ENCODE measurements at places on chromosomes 1 and 21. TPM values are rescaled to one million over a fixed set of nuclear protein-coding genes. Genes with fewer than 3 reads are reported as not detected.

The CR1L gene
- not detected for total RNA-seq

The IL10 gene
- total RNA-seq, result 0.54 TPM

The C1orf87 gene
- total RNA-seq, result not detected

The RGS13 gene
- total RNA-seq, result not detected

The CCDC30 gene
- total RNA-seq, result 1.9 TPM

The CCDC181 gene
- total RNA-seq, result 0.65 TPM

The ERICH3 gene
- not detected for total RNA-seq

The LHX8 gene
- total RNA-seq, result not detected

The GCSAML gene
- 0.05 TPM for total RNA-seq

The GLMN gene
- total RNA-seq, result 5.4 TPM

The RIMS3 gene
- total RNA-seq, result 1.6 TPM

The OR10J1 gene
- total RNA-seq, result not detected

The ECM1 gene
- 24.1 TPM for total RNA-seq

The HPCAL4 gene
- total RNA-seq, result 2.5 TPM

The PRRC2C gene
- total RNA-seq, result 45.7 TPM

The VWA1 gene
- total RNA-seq, result 20.5 TPM

The DCAF8 gene
- 142 TPM for total RNA-seq

The TNFRSF14 gene
- total RNA-seq, result 15.7 TPM

The CLCNKB gene
- 2.2 TPM for total RNA-seq

The CYP4X1 gene
- 1.5 TPM for total RNA-seq

The CLCA1 gene
- total RNA-seq, result not detected

The HSD3B2 gene
- not detected for total RNA-seq

The MAP3K21 gene
- total RNA-seq, result 0.32 TPM

The UCHL5 gene
- 42.9 TPM for total RNA-seq

The LMOD1 gene
- 10.8 TPM for total RNA-seq

The VCAM1 gene
- 3.5 TPM for total RNA-seq

The SPATA46 gene
- total RNA-seq, result not detected

The LCE1B gene
- not detected for total RNA-seq

The KLF17 gene
- not detected for total RNA-seq

The TSPAN2 gene
- 10.3 TPM for total RNA-seq

The ELAVL4 gene
- not detected for total RNA-seq

The AGO3 gene
- total RNA-seq, result 12.0 TPM

The TAL1 gene
- 3.5 TPM for total RNA-seq

The TTC39A gene
- 22.7 TPM for total RNA-seq

The FAF1 gene
- 80.4 TPM for total RNA-seq

The FCAMR gene
- total RNA-seq, result not detected

The PRELP gene
- 27.1 TPM for total RNA-seq

The PCBP3 gene
- 3.7 TPM for total RNA-seq

The PTPN14 gene
- 23.0 TPM for total RNA-seq

The ITLN2 gene
- not detected for total RNA-seq

The ABCA4 gene
- total RNA-seq, result 0.11 TPM

The AHDC1 gene
- total RNA-seq, result 51.2 TPM

The NBPF8 gene
- total RNA-seq, result 1.3 TPM

The PRUNE1 gene
- total RNA-seq, result 42.1 TPM

The CASZ1 gene
- total RNA-seq, result 58.2 TPM

The CHODL gene
- 0.14 TPM for total RNA-seq

The ADAM30 gene
- total RNA-seq, result not detected

The ACTL8 gene
- not detected for total RNA-seq

The PDPN gene
- total RNA-seq, result 24.1 TPM

The CRABP2 gene
- not detected for total RNA-seq

The ARTN gene
- total RNA-seq, result 0.49 TPM

The DNAJC8 gene
- 61.2 TPM for total RNA-seq

The TMEM52 gene
- total RNA-seq, result 1.2 TPM
